Keratinocyte (primary cell): ENCODE measurements at places on chromosomes 2 and 18. TPM values are rescaled to one million over a fixed set of nuclear protein-coding genes. Genes with fewer than 3 reads are reported as not detected.

C1QL2 gene
- polyA plus RNA-seq, result not detected in 3 replicates

GRCh38 chr18:56089612-56090258, 501.7 kb upstream of the TCF4 start:
- no peaks in the 10 kb centered on the region for H3K27me3 ChIP-seq
- no peak overlapping the region for H3K27ac ChIP-seq
- no peaks in the 10 kb centered on the region for H3K4me1 ChIP-seq
- no peak for DNase-seq

TLX2 gene
- not detected in 3 replicates for polyA plus RNA-seq

- H3K36me3 ChIP-seq, result no peaks in the 10 kb centered on the region
- no peak overlapping the region for H3K4me3 ChIP-seq
- no peaks in the 10 kb centered on the region for H3K4me1 ChIP-seq
- no peak for DNase-seq
- H3K27me3 ChIP-seq, result no peaks in the 10 kb centered on the region
- no peak overlapping the region for H3K27ac ChIP-seq
Measured at GRCh38 chr2:17160594-17160993, 357.6 kb downstream of the RAD51AP2 start.

RAPGEF4 gene
- polyA plus RNA-seq, result 0.76 to 1.6 TPM (median 1.2 TPM) in 3 replicates

- no peak overlapping the region for H3K27ac ChIP-seq
- no peak for DNase-seq
- peaks cover 2% of the 10 kb centered on the region for H3K36me3 ChIP-seq
- H3K27me3 ChIP-seq, result no peaks in the 10 kb centered on the region
Measured at GRCh38 chr2:233444501-233444900, 90.2 kb downstream of the DGKD start.

DNA sequence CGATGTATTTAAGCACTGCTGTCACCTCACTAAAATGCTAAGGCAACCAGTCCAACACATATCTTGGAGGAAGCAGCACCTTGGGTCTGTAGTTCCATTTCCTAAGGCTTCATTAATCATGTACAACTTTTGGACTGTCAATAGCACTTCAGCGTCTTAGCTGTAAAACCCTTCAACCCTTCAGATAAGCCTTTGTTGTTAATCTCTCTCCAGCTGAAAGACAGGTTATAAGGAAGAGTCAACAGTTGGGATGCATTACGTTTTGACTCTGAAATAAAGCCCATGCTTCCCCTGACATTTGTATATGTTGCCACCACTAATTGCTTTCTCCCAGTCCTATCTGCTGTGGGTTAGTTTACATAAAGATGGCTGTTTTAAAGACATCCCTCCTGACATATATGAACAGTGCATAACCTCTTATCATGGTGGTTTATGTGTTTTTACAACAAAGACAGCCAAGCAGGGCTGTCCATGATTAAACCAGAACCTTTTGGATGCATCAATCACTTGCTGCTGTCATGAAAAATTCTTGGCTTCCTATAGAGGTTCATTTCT, 81.5 kb downstream of the EPHA4 start:
- no peak overlapping the region for H3K4me3 ChIP-seq
- peaks cover 9% of the 10 kb centered on the region for H3K4me1 ChIP-seq
- H3K36me3 ChIP-seq, result no peaks in the 10 kb centered on the region

GRCh38 chr2:178506101-178506500, 25.8 kb downstream of the PLEKHA3 start:
- DNase-seq, result no peak
- peaks cover 2% of the 10 kb centered on the region for H3K36me3 ChIP-seq
- no peak overlapping the region for H3K4me3 ChIP-seq
- H3K4me1 ChIP-seq, result no peaks in the 10 kb centered on the region
- no peaks in the 10 kb centered on the region for H3K27me3 ChIP-seq

DNA sequence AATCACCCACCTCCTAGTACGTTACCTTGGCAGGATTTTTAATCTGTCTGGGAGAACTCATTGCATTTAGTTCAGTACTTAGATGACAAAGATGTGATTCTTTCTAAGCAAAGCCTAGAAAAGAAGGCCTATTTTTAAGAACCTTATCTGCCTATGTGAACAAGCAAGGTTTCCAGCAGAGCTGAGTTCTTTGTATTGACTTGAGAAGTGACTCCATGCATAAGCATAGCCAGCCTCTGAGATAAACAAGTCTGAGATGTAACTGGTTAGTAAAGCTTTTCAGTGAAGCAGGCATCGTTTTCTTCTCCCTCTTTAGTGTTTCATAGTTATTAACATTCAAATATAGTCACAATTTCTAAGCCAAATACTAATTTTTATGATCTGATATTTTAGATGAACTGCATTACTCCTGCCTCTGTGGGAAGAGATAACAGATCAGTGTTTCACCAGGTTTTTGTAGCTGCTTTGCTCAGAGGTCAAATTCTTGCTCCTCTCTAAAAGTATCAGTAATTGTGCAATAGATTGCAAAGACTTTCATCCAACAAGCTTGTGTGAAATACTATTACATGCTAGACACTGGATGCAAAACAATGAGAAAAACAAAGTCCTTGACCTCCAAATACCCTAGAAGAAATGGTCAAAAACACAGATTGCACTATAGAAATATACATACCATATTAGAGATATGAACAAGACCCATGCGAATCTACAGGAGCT, 107.8 kb downstream of the MBD2 start:
- H3K27ac ChIP-seq, result no peak overlapping the region
- H3K4me3 ChIP-seq, result no peak overlapping the region
- no peaks in the 10 kb centered on the region for H3K36me3 ChIP-seq
- H3K4me1 ChIP-seq, result no peaks in the 10 kb centered on the region
- DNase-seq, result no peak

DNA sequence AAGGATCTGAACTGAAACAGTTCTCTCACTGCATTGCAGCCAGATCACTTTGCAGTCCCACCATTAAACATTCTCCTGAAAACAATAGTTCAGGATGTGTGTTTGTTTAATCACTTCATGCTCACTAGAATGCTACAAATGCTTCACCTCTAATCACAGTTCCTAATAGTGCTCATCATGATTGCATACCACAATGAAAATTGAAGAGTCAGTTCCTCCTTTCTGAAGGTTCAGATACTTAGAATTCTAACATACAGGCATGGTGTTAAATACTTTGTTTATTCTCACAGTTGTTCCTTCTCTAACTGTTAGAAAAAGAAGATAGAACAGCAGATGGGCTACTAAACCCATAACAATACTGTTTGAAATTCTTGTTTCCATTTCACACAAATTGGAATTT, 622.3 kb upstream of the ACVR2A start:
- no peaks in the 10 kb centered on the region for H3K27me3 ChIP-seq
- peaks cover 5% of the 10 kb centered on the region for H3K4me1 ChIP-seq
- no peak overlapping the region for H3K4me3 ChIP-seq
- H3K36me3 ChIP-seq, result no peaks in the 10 kb centered on the region
